ENCODE measurements at places on chromosomes 5 and 9.

DNA sequence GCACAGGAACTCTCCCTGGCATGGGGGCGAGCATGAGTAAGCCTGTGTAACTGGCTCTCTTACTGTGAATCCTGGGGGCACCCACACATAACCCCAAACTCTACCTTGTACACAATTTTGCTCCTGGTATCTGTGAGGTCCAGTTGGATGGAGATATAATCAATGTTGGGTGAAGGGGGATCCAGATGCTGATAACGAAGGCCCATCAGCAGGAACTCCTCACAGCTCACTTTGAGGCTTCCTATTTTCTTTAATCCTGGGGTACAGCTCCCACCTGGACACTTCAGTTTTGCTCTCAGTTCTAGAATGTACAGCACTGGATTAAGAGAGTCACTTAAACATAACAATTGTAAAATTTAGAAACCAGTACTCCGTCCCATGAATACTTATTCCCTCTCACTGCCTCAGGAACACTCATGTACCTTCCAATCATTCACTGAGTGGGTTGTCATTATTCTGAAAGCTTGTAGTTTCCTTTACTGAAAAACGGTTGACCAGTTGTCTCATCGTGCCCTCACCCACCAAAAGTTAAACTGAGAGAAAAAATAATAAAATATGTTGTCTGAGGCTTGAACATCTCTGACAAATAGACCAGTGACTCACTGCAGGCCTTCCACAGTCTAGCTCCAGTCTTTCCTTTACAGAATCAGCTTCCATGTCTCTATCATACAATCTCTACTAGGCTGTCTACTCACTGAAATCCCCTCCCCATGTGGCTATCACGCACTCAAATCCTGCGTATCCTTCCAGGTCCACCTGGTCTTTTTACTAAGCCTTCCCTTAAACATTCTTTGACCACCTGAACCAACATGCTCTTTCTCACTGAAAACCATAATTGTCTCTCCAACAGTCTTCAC, 52.6 kb downstream of the FREM1 start:
- no peak for DNase-seq

DNA sequence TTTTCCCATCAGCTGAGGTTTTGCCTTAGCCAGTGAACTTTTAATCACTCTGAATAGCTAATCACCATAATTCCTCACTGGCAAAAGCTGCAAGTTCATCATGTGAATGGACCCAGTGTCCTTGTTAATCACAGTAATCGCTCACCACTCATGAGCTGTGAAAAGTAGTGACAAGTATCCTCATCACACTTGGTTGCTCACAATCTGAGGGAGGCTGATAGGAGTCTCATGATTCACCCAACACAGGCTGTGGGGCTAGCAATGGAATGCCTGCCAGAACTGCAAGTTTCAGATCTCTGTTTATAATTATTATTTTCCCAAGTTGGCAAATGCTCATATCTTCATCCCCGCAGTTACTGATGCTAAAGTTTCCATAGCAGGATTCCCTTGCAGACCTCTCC, 467.2 kb downstream of the KIF4B start:
- no peak for DNase-seq

DNA sequence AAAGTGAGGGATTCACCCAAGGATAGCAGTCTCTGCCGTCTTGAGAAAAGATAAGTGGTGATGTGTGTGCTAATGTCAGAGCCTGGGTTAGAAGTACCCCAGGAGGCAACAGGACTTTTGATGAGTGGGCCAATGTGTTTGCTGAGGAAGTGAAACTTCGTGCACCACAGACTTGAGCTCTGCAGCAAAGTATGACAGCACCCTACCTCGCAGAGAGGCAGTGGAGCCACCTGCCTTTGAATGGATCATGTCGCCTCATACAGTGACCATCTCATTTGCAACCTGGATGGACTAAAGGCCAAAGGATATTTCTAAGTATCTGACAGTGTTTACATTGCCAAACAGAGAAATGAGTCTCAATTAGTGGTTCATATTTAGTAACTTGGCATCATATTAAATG, 593.9 kb upstream of the GRAMD2B start:
- DNase-seq: no peak

DNA sequence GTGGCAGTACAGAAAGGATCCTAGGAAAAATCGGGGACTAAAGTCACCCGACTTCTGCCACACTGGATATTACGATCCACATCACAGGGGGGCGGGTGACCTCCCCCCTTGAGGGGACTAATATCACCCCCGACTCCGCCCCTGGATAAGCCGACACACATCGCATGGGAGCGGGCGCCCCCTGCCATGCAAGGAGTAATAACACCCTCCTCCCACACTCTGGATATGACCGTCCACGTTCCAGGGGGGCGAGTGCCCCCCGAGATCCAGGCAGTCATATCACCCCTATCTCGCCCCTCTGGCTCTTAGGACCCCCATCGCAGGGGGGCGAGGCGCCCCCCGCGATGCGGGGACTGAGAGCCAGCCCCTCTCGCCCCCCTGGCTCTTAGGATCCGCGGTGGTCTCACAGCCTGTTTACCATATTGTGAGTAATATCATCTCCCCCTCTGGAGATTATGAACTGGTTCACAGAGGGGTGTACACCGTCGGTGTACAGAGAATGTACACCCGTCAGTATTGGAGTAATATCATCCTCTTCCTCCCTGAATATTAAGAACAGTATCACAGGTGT, 423.0 kb downstream of the DIRAS2 start:
- peak; percentile 5 for DNase-seq

DNA sequence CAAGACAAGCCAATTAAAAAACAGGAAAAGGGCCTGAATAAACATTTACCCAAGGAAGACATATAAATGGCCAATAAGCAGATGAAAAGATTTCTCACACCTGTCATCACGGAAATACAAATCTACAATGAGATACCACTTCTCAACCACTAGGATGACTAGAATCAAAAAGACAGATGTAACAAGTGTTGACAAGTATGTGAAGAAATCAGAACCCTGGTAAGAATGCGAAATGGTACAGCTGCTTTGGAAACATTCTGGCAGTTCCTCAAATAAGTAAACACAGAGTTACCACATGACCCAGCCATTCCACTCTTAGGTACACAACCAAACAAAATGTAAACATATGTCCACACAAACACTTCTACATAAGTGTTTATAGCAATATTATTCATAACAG, 32.5 kb downstream of the LEAP2 start:
- DNase-seq: no peak

DNA sequence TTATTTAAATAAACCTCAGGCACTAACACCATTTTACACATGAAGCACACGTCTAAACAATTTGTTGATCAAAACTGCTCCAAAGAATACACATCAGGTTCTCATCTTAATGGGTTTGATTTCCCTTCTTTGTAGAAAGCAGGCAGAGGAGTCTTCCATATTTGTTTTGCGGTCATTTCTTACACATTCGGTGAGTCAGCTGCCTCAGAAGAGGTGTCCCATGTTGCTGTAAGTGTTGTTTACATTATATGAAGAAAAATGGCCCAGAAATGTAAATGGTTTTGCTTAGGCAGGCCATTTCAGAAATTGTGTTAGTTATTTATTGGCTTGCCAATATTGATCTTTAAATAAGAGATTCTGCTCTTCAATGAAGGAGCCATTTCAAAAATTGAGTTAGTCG, 325.8 kb downstream of the TENT4A start:
- no peak for DNase-seq
